ENCODE measurements at places on chromosomes 11 and 22. TPM values are rescaled to one million over a fixed set of nuclear protein-coding genes. Genes with fewer than 3 reads are reported as not detected.

The OR5W2 gene
- not detected for total RNA-seq

The SPA17 gene
- 14.0 TPM for total RNA-seq

The SYCE3 gene
- total RNA-seq: 1.3 TPM

The TMPRSS5 gene
- 1.4 TPM for total RNA-seq

The KRTAP5-2 gene
- not detected for total RNA-seq

The VWA5A gene
- total RNA-seq: not detected

The TMEM191C gene
- total RNA-seq: 6.4 TPM

The SLC43A1 gene
- 12.4 TPM for total RNA-seq

The TRIM6 gene
- total RNA-seq: 10.1 TPM

The OR5B21 gene
- not detected for total RNA-seq

The TXN2 gene
- 52.5 TPM for total RNA-seq

The SLC22A9 gene
- total RNA-seq: not detected

The CSNK2A3 gene
- total RNA-seq: 2.3 TPM

The SCUBE2 gene
- 0.18 TPM for total RNA-seq

The WBP2NL gene
- total RNA-seq: not detected

The CRY2 gene
- 9.5 TPM for total RNA-seq

The TUBA8 gene
- 1.9 TPM for total RNA-seq

The SMC1B gene
- total RNA-seq: not detected

The OSM gene
- total RNA-seq: not detected

The OR4A5 gene
- not detected for total RNA-seq

The ANO3 gene
- total RNA-seq: not detected

The SLC22A6 gene
- total RNA-seq: not detected

The HTR3A gene
- total RNA-seq: not detected

The OR51E2 gene
- not detected for total RNA-seq

The OR5A1 gene
- total RNA-seq: not detected

The UQCR10 gene
- 196 TPM for total RNA-seq

The VPREB3 gene
- not detected for total RNA-seq

The OR8D1 gene
- total RNA-seq: not detected

The SCGB1D1 gene
- not detected for total RNA-seq

The OR5AN1 gene
- total RNA-seq: not detected

The MTFP1 gene
- 59.3 TPM for total RNA-seq

The GALNT18 gene
- 34.5 TPM for total RNA-seq

The GDPD5 gene
- 21.4 TPM for total RNA-seq

The DDI1 gene
- total RNA-seq: not detected

The FREY1 gene
- total RNA-seq: 0.15 TPM

The POTEH gene
- total RNA-seq: not detected

The LRRC75B gene
- 4.5 TPM for total RNA-seq

The NUCB2 gene
- 27.6 TPM for total RNA-seq

The LDHAL6A gene
- total RNA-seq: not detected

The ALKBH3 gene
- total RNA-seq: 55.5 TPM

The OR51F1 gene
- not detected for total RNA-seq

The GSC2 gene
- not detected for total RNA-seq

The CADM1 gene
- total RNA-seq: 0.12 TPM

The PHLDA2 gene
- total RNA-seq: 110 TPM

The CYB5R3 gene
- 64.2 TPM for total RNA-seq

The SHISAL1 gene
- total RNA-seq: 2.2 TPM

The CHRM1 gene
- not detected for total RNA-seq

The KIRREL3 gene
- total RNA-seq: not detected

The BTG4 gene
- not detected for total RNA-seq

The FGF3 gene
- total RNA-seq: not detected

The SAA1 gene
- not detected for total RNA-seq

The PKNOX2 gene
- not detected for total RNA-seq

The MUC6 gene
- 0.18 TPM for total RNA-seq

The MUS81 gene
- total RNA-seq: 82.0 TPM

The TNNI2 gene
- not detected for total RNA-seq
